Activated T-cell treated with anti-CD3 and anti-CD28 coated beads for 24 hours (primary cell): ENCODE measurements at places on chromosomes 1 and 21.
A peak's percentile ranks its signal among the peaks of the same experiment; 100 is the strongest.

DNA sequence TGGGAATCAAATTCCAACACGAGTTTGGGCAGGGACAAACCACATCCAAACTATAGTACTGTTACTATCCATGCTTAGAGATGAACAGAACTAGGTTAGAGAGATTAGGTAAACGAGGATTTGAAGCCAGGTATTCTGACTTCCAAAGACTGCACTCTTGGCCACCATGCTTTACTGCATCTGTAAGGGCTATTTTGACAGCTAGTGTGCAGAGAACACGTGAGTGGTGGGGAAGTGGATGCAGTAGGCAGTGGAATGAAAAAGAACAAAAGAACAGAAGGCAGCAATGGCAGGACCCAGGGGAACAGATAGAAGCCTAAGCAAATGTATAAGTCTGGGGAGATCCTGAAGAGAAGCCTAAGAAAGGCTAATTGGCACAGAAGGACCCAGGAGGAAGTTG is 59.1 kb upstream of the GJA8 start:
- DNase-seq = no peak

GRCh38 chr1:160862203-160863060 is at the start of gene CD244:
CD244 (minus strand) TSS chr1:160862887; CDS start chr1:160862677, 210 bp downstream.
- DNase-seq = peak; percentile 44

DNA sequence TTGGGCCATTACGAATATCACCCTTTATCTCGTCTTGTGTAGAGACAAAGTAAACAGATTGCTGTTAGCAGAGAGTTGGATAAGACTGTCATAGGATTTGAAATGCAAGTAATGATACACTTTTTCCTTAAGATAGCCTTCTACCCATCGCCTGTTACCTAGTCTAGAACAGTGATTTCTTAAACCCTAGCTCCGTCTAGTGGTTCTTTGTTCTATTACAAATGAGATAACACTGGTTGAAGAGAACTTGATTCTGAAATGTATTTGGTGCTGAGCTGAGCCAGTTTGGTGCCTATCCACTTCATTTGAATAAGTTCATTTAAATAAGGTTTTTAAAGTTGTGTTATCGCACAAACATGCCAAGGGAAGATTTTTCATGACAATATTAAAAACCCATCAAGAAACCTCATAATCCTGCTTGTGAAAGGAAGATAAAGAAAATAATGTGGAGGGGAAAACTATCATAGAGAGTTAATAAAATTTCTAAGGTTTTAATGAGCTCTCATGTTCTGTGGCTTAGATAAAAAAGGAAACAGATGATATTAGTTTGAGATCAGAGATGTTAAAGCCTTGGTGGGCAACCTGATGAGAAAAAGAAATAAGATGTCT is 1.5 kb upstream of the KCNH1 start:
- DNase-seq = no peak

- DNase-seq = no peak
Observed at GRCh38 chr1:33460144-33460543, 12.3 kb upstream of the ZSCAN20 start.

DNA sequence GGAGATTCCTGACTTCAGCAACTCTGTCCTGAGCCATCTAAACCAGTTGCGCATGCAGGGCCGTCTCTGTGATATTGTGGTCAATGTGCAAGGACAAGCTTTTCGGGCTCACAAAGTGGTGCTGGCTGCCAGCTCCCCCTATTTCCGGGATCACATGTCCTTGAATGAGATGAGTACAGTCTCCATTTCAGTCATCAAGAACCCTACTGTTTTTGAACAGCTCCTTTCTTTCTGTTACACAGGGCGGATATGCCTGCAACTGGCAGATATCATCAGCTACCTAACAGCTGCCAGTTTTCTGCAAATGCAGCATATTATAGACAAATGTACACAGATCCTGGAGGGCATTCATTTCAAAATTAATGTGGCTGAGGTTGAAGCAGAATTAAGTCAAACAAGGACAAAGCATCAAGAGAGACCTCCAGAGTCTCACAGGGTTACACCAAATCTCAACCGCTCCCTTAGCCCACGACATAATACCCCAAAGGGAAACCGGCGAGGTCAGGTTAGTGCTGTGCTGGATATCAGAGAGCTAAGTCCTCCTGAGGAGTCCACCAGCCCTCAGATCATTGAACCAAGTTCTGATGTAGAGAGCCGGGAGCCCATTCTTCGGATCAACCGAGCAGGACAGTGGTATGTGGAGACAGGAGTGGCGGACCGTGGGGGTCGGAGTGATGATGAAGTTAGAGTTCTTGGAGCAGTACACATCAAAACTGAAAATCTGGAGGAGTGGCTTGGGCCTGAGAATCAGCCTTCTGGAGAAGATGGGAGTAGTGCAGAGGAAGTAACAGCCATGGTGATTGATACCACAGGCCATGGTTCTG is 2.3 kb downstream of the ZBTB37 start:
- DNase-seq = no peak

DNA sequence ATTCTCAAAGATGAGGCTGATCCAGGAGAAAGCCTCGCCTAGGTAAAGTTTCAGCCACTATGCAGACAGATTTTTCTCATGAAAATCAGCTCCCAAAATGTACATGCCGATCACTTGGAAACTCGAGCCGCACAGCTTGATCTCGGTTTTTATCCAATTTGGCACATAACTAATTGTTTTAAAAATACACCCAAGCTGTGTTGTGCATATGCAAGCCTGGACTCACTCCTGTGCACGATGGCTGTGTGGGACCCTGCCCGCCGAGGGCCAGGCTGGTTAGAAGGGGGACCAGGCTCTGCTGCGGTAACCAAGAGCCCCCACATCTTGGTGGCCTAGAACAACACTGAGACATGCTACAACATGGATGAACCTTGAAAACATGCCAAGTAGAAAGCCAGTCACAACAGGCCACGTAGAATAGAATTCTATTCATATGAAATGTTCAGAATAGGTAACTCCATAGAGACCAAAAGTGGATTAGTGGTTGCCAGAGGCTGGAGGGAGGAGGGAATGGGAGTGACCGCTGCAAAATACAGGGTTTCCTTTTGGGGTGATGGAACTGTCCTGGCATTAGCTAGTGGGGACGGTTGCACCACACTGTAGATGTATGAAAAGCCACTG is 16.1 kb upstream of the LDLRAP1 start:
- DNase-seq = no peak

DNA sequence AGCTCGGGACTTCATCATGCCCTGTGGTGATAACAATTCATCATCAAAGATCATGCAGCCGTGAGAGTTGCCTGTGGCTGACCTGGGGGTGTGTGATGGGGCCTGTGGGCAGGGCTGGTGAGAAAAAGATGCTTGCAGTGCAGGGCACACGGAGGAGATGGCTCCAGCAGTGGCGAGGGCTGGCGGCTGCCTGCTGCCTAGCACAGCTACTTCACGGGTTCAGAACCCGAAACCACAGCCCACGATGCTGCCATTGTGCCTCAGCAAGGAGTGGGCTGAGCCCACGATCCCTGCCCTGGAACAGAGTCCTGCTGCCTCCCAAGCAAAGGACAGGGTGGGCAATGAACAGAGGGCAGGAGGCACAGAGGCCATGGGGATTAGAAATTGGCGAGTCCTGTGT is 631 bp upstream of the KRTAP10-9 start:
- DNase-seq = no peak

GRCh38 chr1:211910913-211911485 is 80.4 kb upstream of the LPGAT1 start:
- DNase-seq = no peak

- DNase-seq = no peak
Observed at GRCh38 chr1:208254862-208255261, 10.7 kb upstream of the PLXNA2 start.

- no peak for DNase-seq
Observed at GRCh38 chr1:1377540-1378205, 2.7 kb upstream of the AURKAIP1 start.

DNA sequence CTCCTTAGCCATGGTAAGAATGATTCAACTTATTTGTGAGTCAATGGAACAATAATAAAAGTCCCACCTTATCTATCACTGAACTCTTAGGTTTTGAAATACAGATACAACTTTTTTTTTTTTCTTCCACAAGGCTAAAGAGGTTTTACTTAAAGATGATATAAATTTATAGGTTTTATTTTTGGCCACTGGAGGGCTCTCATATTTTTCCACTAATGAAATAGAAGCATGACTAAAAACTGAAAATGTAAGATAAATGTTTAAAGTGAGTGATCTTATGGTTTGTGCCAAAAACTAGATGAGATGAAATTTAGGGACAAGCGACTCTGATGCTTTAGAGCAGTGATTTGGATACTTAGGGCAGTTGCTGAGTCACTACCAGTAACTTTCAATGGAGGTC is 499.0 kb downstream of the NUF2 start:
- DNase-seq = no peak

DNA sequence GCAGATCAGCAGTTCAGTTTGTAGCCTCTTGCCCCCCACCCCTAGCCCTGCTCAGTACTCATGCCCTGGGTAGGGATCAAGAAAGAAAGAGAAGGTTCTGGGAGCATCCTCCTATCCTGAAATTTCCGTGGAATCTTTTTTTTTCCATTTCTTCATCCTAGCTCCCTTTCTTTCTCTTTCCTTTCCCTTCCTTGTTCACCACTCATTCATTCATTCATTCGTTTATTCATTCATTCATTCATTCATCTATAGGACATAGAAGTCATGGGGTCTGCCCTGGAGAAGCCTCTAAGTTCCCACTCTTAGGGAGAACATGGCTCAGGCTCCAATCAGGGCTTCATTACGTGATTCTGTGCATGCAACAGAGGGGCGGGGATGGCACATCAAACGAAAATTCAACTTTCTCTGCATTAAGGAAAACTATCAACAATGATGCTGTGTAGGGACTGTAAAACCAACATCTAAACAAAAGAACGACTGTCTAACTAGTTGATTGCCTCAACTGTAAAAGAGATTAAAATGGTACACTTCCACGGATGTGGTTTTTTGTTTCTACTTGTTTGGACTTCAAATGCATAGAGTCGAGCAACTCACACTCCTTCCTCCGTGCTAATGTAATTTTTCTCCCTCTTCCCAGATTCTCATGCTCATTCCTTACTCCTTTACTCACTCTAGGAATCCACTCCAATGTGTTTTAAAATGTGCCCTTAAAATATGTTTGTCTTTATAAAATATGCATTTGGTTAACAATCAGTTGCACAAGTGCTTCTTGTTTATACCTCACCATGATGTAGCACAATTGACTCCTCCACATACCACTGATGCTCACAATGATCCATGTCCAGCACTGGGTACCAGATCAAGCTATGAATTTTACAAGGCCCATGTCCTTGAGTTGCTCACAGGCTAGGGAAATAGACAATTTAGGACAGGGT is 101.2 kb upstream of the SLC2A1 start:
- DNase-seq = no peak

DNA sequence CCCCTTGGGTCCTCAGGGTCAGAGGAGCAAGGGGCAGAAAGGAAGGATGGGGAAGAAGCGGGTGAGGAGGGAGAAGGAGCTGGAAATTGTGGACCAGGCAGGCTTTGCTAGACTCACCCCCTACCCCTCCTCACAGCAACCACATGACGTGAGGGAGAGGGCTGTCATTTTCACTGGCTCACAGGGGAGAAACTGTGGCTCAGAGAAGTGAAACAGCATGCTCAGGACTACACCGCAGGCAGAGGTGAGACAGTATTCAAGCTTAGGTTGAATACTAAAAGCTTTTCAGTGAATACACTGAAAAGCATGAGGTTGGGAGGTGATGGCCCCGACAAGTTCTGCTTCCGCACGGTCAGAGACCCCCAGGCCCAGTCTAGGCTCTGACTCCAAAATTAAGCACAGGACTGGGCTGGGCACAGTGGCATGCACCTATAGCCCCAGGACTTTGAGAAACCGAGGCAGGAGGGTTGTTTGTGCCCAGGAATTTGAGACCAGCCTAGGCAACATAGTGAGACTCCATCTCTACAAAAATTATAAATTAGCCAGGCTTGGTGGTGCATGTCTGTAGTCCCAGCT is 1.2 kb upstream of the CLEC20A start:
- DNase-seq = no peak

- DNase-seq = no peak
Observed at GRCh38 chr1:55329808-55330432, 114.8 kb upstream of the USP24 start.

GRCh38 chr1:231219422-231220401 is 21.3 kb upstream of the GNPAT start:
- DNase-seq = no peak

DNA sequence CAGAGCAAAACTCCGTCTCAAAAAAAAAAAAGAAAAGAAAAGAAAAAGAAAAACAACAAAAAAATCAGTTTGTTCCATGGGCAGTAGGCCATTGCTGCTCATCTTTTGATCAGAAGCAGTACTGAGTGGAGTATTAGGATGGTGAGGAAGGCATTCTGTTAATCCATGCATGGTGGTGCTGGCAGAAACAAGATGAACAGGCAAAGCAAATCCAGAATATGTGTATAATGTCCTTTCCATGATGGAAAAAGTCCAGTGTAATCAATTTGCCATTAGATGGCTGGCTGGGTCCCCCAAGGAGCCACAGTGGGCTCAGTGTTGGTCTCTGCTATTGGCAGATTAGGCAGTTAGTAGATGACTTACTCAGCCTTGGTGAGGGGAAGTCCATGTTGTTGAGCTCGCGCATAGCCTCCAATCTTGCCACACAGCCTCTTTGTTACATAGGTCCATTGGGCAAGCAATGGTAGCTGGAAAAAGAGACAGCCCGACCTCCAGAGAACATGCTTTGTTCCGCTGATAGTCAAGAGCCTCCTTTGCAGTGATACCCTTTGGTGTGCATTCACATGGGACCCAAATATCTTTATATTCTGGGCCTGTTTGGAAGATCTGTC is 23.3 kb downstream of the H3-3A start:
- DNase-seq = no peak

DNA sequence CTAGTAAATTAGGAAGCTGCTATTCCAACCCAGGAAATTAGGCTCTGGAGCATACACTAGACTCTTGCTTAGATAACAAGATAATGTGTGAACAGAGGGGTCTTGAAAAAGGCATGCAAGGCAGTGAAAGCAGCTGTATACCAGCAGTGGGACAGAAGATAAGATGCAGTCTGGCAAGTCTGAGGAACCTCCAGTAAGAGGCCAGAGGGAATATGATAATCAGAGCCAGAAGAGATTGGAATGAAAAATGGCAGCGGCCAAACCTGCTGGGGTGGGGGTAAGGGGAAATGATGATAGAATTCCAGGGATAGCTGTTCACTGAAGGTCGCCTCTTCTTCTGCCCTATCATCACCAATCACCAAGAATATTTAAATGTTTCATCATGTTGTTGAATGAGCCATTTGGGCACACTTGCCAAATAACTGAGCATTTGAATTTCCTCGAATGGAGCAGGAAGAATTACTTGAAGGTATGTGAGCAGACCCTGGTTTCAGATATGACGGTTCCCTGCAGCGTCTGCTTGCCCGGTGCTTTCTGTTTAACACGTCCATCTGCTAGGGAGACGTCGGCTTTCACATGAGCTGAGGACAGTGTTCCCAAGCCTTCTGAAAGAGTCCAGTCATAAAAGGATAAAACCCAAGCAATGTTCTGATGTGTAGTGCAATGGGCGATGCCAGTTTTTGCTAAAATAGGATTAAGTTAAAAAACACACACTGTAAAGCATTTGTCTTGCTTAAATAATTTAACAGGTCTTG is 173.3 kb downstream of the RWDD3 start:
- no peak for DNase-seq

GRCh38 chr21:32349333-32349944 is 43.4 kb downstream of the URB1 start:
- no peak for DNase-seq
